ENCODE measurements at places on chromosomes 13 and 19.

GRCh38 chr19:5809469-5809868, 4.6 kb downstream of the NRTN start:
- no peak for DNase-seq

DNA sequence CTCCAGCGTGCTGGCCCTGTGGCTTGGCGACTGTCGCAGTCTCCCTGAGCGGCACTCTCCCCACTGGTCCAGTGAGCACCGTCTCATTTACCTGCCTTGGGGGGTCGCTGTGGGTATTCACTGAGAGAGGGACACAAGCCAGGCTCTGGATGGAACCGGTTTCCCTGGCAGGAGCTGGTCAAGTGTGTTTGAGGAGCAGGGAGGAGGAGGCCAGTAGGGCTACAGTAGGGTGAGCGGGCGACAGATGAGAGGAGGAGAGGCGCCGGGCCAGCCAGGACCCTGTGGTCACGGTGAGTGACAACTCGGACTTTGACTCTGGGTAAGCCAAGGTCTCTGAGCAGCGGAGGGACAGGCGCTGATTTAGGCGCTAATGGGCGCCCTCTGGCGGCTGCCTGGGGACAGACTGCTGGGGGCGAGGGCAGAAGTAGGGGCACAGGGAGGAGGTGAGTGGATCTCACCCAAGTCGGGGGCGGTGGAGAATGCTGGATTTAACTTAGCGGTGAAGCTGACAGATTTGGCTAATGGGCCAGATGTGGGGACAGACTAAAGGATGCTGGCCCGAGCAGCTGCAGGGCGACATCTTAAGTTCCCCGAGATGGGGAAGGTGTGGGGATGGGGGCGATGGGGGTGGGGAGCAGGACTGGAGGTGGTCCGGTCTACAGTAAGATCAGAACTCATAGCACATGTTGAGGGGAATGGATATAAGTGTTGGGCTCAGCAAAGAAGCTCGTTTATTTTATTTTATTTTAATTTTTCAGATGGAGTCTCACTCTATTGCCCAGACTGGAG, 4.7 kb upstream of the PRMT1 start:
- DNase-seq: peak; percentile 66

- DNase-seq: peak; percentile 8
Measured at GRCh38 chr13:48411841-48412531, 927 bp downstream of the LPAR6 start.

DNA sequence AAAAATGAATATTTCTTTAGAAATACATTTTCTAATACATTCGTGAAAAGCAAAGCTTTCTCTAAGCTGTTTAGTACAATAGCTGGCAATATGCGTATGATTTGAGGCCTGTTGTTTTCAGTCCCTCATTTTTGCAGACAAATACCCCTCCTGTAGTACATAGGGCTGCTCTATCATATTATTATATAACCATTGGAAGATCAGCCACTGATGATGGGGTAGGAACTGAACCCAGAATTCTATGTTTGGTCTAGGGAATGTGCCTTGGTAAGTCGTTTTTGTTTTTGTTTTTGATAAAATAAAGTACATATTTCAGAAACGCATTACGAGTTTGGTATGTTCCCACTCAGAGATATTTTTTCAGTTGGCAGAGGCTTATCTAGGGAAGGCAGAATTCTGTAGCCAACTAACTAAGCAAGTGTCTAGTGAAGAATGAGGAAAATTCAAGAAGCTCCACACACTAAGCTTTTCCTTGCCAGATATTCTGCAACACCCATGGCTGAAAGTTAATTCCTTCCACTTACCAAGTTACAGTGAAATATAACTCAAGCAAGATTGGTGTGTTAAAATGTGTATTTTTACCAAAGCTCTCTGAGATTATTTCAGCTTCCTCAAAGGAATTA, 656.9 kb upstream of the MIR17HG start:
- no peak for DNase-seq

- no peak for DNase-seq
Measured at GRCh38 chr13:109859898-109860297, 73.5 kb upstream of the IRS2 start.

DNA sequence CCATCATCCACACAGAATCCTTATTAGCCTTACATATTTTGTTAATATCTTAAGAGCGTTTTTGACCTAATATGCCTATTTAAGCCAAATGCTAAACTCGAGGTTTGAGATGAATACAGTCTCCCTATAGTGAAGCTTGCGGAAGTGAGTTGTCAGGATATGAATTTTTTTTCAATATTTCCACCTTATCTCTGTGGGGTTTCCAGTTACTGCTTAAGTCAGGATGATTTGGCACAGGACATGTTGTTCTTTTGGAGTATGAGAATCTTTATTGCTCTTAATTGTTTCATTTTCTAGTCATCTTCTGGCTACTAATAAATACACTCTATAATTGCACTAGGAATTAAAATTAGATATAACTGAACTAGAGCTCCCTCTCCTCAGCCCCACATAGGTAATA, 44.2 kb upstream of the GPC6 start:
- DNase-seq: no peak

- DNase-seq: no peak
Measured at GRCh38 chr19:3710265-3710812, 2.2 kb downstream of the TJP3 start.

DNA sequence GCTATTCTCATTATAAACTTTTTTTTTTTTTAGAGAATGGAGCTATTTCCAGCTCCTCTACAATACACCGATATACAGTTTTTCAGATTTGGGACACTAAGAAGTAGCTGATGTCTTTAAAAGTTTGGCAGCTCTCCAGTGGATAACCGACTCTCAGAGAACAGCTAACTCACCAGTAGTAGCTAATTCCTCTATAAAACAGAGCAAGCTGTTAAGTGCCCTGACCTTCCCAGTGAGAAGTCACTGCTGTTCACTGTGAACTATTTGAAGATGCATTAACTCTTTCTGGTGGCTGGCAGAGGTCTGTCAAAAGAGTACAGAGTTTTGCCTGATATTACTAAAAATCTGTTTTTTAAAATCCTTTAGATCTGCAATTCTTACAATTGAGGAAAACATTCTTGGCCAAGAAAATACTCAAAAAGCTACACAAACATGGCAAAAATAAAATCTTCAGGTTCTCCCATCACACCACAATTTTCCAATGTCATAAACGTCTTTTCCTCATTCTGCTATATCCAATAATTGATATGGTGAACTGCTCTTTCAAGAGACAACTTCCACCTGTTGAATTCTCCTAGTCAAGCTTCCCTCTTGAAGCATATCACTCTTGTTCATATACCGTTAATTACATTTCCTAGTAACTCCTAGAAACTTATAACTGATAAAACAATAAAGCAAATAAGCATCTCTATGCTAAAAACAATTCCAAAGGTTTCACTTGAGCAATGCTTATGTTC, 44.2 kb downstream of the TBC1D4 start:
- DNase-seq: no peak

- no peak for DNase-seq
Measured at GRCh38 chr13:46572752-46573431, 19.9 kb downstream of the LRCH1 start.

- no peak for DNase-seq
Measured at GRCh38 chr19:35790981-35791813, 15.8 kb downstream of the ARHGAP33 start.

DNA sequence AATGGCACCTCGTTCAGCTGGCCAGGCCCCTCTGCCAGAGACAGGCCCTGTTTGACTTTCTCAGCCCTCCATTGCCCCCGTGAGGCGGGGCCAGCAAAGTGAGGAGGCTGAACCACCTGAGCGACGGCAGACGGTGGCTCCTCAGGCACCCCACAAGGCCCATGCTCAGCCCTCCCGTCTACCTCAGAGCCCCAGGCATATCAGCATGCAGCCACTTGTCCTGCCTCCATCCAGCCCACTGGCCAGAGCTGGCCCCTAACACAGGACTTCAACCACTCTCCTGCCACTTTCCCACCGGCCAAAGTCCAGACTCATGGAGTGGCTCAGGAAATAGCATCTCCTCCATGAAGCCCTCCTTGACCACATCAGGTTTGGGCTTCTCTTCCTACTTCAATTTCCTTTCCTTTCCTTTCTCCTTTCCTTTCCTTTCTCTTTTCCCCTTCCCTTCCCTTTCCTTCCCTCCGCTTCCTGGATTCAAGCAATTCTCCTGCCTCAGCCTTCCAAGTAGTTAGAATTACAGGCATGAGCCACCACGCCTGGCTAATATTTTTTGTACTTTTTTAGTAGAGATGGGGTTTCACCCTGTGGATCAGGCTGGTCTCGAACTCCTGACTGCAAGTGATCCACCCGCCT, 9.3 kb downstream of the SLC7A10 start:
- no peak for DNase-seq

DNA sequence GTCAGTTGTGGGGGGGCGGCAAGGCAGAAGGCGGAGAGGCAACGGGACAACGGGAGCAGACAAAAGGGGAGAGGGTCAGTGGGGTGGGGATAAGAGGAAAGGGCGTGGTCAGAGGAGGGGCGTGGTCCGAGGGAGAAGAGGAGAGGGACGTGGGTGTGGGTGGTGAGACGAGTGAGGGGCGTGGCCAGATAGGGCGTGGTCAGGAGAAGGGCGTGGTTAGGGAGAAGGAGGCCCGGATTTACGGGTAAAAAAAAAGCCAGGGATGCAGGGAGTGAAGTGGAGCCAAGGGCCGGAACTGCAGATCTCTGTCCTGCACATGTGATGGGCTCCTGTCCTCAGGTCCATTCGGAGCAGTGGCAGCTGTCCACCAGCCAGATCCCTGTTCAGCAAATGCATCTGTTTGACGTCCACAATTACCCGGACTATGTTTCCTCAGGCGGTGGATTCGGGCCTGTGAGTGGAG, 21.5 kb downstream of the CPT1C start:
- DNase-seq: no peak

DNA sequence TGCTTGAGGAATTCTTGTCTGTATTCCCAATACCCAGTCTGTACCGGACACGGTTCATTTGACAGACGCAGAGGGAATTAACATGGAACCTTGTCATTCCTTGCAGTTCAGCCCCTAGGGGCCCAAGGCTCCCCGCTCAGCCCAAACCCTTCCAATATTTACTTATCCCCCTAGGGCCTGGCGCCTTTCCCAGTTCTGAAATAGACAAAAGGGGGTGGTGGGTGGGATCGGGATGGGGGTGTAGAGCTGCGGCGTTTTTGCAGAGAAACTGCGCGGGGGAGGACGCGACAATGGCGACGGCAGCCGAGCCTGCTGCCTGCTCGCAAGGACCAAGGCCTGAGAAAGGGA, 583 bp downstream of the AKAP8L start:
- DNase-seq: no peak

DNA sequence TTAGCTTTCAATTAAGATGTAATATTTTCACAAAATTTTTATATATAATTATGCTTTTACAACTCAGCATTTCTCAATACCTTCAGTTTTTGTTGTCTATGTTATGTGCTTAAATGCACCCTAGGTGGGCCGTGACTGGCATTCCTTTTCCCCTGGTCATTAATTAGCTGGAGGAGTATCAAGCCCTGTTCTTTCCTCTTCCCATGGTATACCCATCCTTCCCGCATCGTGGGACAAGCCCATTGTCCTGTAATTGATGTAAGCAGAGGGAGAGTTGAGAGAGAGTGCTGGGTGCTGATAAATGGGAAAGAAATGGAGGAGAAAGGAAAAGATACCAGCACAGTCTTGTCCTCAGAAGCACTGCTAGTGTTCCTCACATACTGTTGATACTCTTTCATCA, 591.7 kb downstream of the GPC6 start:
- no peak for DNase-seq

DNA sequence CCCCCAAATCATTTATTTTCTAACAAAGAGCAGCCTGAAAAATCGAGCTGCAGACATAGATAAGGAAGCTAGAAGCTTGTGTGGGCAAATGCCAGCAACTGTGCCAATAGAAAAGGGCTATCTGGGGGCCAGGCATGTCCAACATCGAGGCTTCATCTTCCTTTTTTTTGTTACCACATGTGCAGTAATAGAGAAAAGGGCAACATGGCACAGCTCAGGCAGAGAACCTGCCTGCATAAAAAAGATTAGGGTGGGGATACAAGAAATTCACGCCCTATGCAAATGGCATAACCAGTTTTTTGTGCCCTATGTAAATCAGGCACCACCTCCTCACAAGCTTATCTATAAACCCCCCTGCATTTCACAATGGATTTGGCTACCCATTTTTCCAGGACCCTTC, 60.4 kb upstream of the ABCC4 start:
- DNase-seq: no peak

- DNase-seq: no peak
Measured at GRCh38 chr19:23817519-23817918, 58.8 kb upstream of the ZNF681 start.

- DNase-seq: no peak
Measured at GRCh38 chr19:1026783-1027649, 608 bp downstream of the CNN2 start.

GRCh38 chr19:58084596-58085347, 13.3 kb downstream of the ZSCAN18 start:
- DNase-seq: no peak

- no peak for DNase-seq
Measured at GRCh38 chr13:57935965-57936364, 304.4 kb downstream of the PCDH17 start.

DNA sequence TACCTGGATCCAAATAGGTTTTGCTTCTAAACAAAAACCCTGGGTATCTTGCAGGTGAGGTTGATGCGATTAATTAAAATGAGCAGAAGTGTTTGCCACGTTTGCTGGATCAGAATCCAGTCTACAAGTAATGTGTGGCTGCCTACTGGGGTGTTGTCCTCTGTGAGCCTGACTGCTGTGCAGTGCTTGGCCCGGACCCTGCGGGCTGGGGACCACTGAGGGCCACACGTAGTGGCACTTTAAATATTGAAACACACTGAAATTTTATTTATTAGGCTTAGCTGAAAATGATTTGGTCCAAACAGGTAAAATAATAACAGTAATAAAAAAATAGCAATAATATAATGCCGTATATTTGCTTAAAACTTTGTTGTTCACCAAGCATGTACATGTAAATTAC, 338.0 kb downstream of the MYO16 start:
- DNase-seq: no peak

DNA sequence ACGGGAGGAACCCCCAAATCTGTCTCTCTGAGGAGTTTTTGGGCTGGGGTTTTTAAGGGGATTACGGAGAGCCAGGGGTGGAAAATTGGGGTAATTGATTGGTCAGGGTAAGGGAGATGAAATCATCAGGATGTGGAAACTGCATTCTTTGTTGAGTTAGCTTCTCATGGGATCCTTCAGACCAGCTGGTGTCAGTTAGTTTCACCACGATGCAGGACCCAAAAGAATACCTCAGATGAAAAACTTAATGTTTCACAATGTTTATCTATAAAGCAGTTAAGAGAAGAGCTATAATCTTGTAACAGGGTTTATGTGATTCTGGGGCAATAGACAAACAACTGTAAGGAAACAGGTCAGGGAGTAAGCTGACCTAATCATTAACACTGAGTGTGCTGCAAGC, 230.8 kb downstream of the POU4F1 start:
- DNase-seq: no peak

- no peak for DNase-seq
Measured at GRCh38 chr13:56528040-56528790, 612.5 kb upstream of the PRR20A start.

- no peak for DNase-seq
Measured at GRCh38 chr19:2385053-2385721, 25.1 kb downstream of the TMPRSS9 start.

Measured in activated T-cell treated with anti-CD3 and anti-CD28 coated beads for 4 hours (primary cell).